ENCODE measurements at places on chromosomes 16 and 17.
A peak's percentile ranks its signal among the peaks of the same experiment; 100 is the strongest.

GRCh38 chr17:2707721-2708584, 3.6 kb downstream of the CLUH start:
- no peak for DNase-seq

- DNase-seq = no peak
Measured at GRCh38 chr17:64160378-64160777, 30.4 kb upstream of the ERN1 start.

- no peak for DNase-seq
Measured at GRCh38 chr16:47916266-47916665, 239.5 kb downstream of the ABCC12 start.

DNA sequence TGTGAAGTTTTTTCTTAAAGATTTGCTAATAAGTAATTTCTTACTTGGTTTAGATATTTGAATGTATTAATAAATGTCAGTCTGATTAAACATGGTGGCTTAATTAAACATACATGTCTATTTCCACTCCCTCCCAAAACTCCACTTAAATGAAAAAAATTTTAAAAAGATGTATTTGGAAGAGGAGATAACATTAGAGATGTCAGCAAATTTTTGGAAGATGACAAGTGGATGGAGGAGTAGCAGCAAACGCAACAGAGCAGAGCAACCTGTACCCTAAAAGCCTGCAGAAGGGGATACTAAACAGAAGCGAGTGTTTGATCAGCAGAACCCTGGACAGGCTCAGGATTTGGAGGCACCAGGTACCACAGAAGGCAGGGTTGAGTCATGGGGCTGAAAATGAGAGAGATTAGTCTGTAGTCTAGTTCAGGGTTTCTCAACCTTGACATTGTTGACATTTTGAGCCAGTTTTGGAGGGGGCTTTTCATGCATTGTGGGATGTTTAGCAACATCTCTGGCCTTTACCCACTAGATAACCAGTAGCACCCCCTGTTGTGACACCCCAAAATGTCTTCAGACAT, 17.8 kb downstream of the LUC7L3 start:
- DNase-seq = no peak

GRCh38 chr16:29156511-29156910, 171.7 kb downstream of the LAT start:
- DNase-seq = no peak

DNA sequence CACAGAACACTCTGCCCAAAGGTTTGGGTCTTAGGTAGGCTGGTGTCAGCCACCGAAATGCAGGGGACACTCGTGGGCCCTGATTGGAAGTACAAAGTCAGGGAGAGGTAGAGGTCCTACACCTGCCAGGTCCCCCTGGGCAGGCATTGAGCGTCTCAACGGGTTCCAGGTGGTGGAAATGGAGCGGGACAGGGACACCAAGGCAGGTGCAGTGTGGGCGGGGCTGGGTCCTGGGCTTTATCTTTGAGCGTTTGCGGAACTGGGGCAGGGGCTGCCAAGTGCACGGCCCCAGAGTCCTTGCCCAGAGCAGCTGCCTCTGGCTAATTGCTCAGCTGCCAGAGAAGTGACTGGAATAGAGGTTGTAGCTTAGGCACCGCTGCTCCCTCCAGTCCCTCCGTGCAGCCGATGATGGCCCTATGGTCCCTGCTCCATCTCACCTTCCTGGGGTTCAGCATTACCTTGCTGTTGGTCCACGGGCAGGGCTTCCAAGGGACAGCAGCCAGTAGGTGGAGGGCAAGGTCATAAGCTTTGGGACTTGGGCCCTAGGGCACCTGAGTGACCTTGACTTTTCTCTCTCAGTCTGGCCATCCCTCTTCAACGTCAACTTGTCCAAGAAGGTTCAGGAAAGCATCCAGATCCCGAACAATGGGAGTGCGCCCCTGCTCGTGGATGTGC, at the start of gene ZACN:
Gene ZACN, plus strand, starts transcription at position 323 of the 675 bp plus-strand sequence. Its CDS starts 83 bp downstream, at position 406.
- no peak for DNase-seq

DNA sequence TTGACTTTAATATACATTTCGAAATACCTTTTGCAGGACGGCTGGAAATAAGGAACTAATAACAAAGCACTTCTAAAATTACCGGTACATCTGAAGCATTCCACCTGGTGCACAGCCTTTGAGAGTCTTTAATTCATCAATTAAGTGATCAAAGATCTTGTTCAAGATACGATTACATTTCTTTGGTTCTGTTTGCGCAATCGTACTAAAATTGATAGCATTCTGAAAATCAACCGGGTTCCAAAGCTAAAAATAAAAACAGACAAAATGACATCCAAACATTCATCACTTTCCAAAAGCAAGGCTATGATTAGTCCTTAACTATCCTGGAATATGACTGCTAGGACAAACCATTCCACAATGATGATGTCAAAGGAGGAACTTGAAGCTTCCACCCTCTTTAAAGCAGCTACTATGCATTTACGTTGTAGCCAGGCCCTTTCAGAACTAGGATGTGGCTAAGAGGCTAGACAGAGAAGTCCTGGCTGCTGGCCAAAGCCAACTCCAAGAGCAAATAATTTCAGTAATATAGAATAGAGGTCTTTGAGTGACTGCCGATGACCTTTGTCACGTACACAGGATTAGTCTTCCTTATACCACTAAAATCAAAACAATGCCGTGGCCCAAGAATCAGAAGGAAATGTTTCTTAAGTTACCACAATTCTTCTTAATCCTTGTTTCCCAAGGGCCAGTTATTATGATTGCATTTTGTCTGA, 299.8 kb upstream of the PSMD7 start:
- DNase-seq = no peak

DNA sequence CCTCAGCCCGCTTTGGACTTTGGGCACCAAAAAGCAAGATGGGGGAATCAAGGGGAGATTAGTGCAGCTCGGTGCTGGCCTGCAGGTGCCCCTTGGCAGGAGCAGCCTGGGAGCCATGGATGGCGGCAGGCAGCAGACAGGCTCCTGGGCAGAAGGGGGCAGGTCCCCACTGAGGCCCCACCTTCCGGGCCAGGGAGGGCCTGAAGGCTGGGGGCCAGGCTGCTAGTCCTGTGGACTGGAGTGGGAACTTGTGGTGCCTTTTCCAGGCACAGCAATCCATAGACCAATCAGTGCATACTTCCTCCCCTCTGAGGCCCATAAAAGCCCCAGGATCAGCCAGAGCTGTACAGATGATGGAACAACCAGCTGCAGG, 64.0 kb downstream of the USP32 start:
- no peak for DNase-seq

DNA sequence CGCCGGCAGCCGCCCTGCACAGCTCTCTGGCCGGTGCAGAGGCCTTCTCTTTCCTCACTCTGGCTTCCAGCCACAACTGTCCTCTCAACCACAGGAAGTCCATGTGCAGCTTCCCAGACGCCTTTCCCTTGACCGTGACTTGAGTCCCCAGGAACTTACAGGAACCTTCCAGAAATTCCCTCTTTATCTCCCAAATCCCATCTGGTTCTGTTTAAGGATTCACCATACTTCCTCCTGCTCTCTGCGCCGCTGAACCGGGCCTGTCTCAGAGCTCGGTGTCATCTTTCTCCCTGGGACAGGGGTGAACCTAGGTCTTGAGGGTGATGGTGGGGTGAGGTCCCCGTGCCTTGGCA, 65.2 kb upstream of the ZNF469 start:
- DNase-seq = no peak

- no peak for DNase-seq
Measured at GRCh38 chr16:49886554-49887094, 30.7 kb upstream of the ZNF423 start.

GRCh38 chr16:3158510-3159314, 23.9 kb downstream of the ZNF213 start:
- peak; percentile 66 for DNase-seq

- no peak for DNase-seq
Measured at GRCh38 chr16:78199325-78200022, 100.0 kb downstream of the WWOX start.

DNA sequence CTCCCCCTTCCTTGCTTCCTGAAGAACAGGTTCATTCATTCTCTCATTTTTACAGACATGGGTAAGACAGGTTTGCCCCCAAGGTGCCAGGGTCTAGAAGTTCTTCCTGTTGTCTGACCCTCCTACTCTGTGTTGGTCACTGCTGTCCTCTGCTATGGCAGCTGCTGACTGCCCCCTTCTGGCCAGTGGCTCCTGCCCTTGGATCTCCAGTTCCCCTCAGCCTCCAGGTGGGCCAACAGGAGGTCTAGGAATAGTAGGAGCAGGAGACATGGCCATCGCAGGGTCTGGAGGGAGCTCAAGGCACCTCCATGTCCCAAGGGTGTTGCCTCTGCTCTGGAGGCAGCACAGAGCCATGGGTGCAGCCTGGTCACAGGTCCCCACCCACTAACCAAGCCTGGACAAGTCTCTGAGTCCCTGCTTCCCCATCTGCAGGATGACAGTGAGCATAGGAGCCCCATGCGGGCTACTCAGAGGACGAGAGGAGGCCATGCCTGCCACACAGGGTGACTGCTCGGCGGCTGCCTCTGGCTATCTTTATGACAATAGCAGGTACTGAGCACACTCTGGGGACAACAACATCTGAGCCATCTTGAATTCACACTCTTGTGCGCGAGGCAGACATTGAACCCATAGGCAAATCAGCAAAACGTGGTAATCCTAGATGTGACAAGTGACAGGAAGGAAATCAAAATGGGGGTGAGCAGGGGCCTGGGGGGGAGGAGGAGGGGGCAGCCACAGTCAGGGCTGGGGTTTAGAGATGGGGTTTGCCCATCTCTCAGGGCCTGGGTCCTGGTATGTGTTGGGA, 27.0 kb upstream of the NXPH3 start:
- no peak for DNase-seq

DNA sequence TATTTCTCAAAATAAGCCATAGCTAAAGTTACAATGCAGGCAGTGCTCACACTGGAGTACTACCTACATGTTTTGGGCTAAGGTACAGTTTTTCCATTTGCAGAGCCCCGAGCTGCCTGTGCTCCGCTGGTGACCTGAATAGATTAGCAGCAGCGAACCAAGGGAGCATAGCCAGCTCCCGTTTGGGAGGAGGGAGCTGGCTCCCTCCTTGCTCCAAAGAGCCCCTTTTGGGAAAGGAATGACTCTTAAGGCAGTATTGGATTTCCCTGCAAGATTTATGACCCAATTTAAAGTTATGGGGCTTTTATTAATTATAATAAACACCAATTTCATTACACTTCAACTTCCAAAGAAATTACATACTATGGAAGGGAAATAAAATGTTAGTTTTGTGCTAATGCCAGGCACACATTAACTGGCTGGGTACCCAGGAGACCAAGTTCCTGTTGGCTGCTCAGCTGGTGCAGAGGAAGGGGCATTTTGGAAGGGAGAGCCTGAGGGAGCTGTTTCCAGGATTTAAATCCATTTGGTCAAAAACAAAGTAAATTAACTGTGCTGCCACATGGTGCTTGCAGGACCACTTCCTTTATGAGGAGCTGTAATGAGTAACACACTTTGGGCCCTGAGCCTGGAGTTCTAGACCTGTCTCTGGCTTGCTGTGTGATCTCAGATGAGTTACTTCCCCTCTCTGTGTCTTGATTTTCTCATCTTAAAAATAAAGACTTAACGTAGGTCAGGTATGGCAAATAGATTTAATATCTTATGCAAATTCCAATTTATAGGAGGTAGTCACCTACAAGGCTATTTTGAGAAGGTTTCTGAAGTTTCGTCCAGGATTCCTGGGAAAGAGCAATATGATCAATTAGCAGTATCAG, 362.1 kb upstream of the CCL2 start:
- DNase-seq = no peak

- DNase-seq = no peak
Measured at GRCh38 chr17:42337442-42337841, 49.1 kb downstream of the STAT5A start.

DNA sequence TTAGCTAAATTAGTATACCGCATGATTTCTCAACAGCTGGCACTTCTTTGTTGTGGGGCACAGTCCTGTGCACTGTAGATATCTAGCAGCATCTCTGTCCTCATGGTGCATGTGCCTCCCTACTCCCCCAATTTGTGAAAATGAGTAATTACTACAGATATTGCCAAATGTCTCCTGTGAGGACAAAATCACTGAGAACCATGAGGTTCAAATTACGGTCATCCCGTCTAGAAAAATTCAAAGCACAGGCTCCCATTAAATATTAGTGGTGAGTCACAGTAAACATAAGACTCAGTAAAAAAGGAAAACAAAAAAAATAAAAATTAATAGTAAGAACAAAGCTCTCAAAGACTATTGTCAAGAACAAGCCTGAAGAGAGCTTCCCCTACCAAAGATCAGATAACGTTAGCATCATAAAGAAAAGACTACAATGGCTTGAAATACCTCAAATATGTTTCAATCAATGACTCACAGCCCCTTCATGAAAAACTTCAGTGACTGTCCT, 57.8 kb downstream of the STH start:
- DNase-seq = no peak

GRCh38 chr16:84949772-84950436, 61.4 kb downstream of the ZDHHC7 start:
- no peak for DNase-seq

- DNase-seq = no peak
Measured at GRCh38 chr16:71920658-71921057, 25.3 kb downstream of the IST1 start.

DNA sequence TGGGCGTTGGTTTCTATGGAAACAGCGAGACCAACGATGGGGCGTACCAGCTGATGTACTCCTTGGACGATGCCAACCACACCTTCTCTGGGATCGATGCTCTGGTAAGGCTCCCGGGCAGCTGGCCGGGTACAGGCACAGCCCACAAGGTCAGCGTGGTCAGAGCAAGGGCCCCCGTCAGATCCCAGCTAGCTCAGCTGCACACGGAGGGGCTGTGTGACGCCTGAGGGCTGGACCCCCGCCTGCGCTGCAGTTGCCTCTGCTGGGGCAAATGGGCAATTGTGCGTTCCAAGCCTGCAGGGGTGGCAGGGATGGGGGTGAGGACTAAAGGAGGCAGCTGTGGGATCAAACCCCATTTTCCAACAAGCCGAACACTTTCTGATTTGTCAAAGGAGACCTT, 17.5 kb downstream of the TTYH2 start:
- DNase-seq = no peak

DNA sequence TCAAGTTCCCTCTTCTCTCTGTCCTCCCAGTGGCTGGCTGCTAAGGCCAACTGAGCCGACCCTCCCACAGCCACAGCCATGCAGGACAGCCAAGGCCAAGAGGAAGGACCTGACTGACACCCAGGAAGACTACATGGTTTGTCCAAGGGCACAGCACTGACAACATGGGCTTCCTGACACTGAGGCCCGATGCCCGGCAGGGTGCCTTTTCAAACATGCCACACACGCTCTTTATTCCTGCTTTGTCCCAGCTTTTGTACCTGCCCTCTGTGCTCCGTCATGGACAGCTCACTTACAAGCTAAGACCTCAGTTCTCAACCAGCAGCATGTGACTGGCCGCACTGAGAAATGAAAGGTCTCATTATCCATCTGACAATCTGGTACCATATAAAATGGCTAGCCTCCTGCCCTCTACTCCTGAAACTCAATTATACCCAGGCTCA, 45.8 kb downstream of the TEX2 start:
- no peak for DNase-seq

DNA sequence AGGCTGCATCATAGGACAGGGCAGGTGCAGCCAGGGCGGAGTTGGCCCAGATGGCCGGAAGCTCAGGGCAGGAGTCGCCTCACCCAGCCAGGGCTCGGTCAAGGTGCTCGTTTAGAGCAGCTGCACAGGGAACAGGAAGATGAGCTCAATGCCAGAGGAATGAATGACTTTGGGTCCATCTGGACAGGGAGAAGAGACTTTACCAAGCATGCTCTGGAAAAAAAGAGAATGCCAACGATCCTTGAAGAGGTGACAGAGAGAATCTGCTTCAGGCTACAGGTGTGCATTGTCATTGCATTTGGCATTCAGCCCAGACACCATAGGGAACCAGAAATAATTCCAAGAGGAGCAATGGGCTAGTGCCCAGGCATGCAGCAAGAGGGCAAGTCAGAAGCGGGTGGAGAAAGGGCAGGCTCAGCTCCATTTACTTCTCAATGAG, 6.7 kb upstream of the MPP3 start:
- DNase-seq = peak; percentile 52

GRCh38 chr17:15109608-15110007, 155.5 kb downstream of the PMP22 start:
- no peak for DNase-seq
